Activated CD4-positive, alpha-beta T cell treated with anti-CD3 and anti-CD28 coated beads for 4 hours (primary cell): ENCODE measurements at places on chromosomes 16 and 17.

GRCh38 chr16:12311877-12312276 lies 335.3 kb downstream of the SNX29 start:
- DNase-seq: no peak

GRCh38 chr16:560204-560700 lies at the start of gene PRR35:
Gene PRR35, plus strand, starts transcription at chr16:560394. Its CDS starts 2,901 bp downstream, at chr16:563295.
- DNase-seq: no peak

GRCh38 chr16:55284718-55285099 lies 39.3 kb upstream of the IRX6 start:
- DNase-seq: no peak

- DNase-seq: no peak
These were observed 3.0 kb upstream of the QPRT start for GRCh38 chr16:29675811-29676643.

DNA sequence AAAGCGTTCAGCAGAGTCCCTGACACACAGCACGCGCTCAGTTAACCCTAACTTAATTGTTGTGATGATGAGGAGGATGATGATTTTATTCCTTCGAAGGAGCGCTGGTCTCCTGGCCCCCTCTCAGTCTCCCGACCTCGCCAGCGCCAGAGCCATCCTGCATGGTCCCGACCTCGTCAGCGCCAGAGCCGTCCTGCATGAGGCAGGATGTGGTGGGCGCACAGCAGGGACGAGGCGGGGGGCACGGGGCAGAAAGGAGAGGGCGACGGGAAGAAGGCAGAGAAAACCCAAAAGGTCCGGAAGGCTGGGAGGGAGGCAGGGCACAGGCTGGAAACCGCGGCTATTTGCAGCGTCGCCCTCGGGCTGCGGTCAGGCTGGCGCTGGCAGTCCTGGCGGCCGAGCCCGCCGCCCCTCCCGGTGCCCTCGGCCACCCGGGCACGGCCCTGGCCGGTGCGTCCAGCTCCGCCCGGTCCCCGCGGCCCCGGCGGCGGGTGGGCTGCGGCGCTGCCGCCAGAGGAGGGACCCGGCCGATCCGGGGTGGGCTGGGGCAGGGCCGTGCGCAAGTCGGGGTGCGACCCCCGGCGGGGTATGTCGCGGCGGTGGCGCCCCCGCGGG lies 3.0 kb upstream of the TAC4 start:
- DNase-seq: no peak

DNA sequence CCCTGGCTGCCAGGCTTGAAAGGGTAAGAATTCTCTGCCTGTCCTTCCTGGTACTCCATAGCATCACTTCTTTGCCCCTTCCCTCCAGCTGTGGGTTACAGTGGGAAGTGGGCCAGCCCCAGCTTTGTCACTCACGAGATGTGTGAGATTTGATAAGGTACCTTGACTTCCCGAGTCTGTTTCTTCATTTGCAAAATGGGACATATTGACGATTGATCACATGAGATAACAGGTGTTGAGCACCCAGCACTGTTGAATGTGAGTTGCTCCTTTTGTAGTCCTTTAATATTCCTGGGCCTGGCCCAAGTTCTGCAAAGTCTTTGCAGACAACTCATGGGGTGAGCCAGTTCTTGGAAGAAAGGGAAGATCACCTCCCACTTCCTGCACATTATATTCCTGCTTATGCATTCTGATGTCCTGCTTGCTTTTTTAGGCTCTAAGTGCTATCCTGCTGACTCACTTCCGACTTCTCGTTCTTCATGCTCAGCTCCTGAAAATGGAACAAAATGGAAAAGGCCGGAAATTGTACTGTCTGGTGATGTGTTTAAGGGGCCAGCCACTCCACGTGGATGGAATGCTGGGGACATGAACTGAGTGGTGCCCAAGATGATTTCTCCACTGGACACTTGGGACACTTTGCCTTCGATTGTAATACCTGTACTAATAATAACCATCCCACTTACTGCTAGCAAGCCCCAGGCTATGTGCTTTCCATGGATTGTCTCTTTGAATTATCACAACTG lies 8.3 kb upstream of the NLK start:
- no peak for DNase-seq

DNA sequence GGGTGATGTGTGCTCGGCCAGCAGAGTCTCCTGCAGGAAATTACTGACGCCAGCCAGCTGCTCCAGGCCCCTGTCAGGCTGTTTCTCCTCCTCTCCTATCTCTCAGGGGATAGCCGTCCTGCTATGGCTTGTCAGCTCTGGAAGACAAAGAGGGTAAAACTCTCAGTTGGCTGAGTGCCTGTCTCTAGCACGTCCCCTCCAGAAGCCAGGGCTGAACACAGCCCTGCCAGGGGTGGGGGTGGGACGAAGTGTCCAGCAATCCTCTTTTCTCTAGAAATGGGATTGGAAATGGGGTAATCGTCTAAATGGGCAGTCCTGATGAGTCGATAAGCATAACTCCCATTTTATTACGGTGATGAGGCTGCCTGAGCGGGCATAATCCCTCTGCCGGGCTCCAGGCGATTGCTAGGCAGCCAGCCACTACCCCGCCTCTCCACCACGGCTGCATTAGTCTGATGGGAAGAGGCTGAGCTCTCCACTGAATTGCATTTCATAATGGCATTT lies 89.1 kb upstream of the GNAO1 start:
- DNase-seq: no peak

DNA sequence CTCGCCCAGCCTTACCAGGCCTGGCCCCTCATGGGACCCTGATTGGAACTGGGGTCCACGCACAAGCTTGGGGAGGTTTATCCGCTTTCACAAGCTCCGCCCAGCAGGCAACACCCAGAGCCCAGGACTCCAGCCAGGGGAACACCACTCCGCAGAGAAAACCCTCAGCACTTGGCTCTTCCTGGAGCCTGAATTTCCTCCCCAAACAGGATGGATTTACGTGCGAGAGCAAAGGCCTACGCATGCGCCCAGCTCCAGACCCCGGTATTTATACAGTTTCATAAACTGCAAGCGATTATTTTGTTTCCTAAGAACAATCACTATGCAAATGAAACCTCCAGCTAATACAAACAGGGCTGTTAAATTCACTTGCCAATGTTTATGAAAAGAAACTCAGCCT lies 22.8 kb downstream of the ZNF423 start:
- DNase-seq: no peak

GRCh38 chr16:84851192-84852127 lies 31.7 kb downstream of the CRISPLD2 start:
- no peak for DNase-seq
